ENCODE measurements at places on chromosomes 1 and 21. TPM values are rescaled to one million over a fixed set of nuclear protein-coding genes. Genes with fewer than 3 reads are reported as not detected.

The KRTAP7-1 gene
- not detected for total RNA-seq

DNA sequence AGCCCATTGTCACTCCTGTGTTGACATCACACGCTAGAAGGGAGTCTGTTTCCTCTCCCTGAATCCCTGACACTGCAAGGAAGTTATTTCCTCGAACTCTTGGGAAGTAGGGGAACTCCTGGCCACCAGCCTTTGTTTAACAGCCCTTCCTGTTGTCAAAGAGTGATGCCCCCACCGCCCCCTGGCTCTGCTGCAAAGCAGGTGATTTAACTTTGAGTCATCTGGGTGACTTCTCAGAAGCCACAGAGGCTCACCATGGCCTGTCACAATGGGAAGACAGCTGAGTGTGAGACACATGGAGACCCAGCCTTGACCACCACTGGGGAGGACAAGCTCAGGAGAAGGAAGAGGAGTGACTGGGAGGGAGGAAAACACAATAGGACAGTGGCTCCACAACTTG, 182.8 kb downstream of the PSMG1 start:
- peak; percentile 22 for DNase-seq

GRCh38 chr1:244050014-244050834, 859 bp upstream of the ZBTB18 start:
- DNase-seq = peak; percentile 6

The DPT gene
- not detected for total RNA-seq

GRCh38 chr1:204468206-204468605, 26.4 kb downstream of the PIK3C2B start:
- no peak for DNase-seq

GRCh38 chr1:195336812-195337211, 1271.4 kb downstream of the KCNT2 start:
- DNase-seq = no peak

The C1orf94 gene
- not detected for total RNA-seq

DNA sequence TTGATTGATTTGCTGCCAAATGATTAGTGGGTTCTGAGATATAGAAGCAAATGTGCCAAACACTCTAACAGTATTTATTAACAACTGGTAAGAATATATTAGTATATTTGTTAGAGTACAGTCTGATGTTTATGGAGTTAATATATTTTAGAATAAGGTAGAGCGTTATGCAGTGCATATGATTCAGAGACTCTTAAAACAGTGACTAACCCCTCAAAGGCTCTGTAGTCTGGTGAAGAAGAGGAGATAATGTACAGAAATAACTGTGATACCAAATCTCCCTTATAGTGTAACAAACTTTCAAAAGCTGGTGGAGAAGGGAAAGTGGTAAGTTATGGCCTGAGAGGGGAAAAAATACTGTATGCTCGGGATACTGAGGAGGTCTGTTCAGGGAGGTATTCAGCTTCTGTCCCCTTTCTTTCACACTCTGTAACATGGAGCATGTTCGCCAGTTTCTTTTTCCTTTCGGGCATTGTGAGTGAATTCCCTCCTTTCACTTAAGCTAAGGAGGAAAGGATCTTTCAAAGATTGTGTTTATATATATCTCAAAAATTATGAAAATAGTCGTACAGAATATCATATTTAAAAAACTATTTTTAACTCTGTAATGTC, 121.2 kb downstream of the ADGRL2 start:
- DNase-seq = no peak
